Thyroid gland (tissue), 4 donors: ENCODE measurements at places on chromosomes 12 and 14. TPM values are rescaled to one million over a fixed set of nuclear protein-coding genes. Genes with fewer than 3 reads are reported as not detected.

MYF6 gene
- total RNA-seq: not detected

DNA sequence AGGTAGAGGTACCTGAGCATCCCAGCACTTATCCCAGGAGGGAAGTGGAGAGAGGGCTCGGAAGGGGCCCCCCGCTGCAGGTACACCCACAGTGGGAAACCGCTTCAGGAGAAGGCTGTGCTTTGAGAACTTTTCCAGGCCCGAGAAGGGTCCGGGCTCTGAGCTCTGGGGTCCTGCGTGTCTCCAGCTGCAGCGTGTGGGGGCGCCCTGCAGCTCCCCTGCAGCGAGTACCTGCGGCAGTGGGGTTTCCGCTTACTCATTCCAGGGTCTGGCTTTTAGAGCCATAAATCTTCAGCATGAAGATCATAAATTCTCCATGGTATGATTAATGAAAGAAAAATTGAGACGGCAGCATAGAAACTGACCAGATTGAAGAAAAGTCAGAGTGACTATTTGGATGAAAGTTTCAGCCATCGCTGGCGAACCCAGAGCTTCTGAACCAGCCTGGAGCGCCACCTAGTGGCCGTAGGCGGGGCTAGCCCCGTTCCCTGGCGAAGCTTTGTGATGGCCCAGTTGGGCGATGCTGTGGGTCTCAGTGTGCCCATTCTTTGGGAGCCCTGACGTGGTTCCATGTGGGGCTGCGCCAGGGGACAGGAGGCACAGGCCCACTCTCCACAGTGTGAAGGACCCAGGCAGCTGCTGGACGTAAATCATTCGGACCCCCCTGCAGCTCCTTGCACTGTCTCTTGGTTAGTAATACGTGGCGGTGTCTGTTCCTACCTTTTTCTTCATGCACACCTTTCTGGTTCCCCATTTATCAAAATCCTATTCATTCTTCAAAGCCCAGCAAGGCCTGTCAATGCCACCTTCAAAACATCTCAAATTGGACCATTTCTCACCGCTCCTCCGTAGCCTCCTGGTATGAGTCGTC, 198.2 kb downstream of the TSPAN9 start:
- DNase-seq: peak; percentile 75

DNA sequence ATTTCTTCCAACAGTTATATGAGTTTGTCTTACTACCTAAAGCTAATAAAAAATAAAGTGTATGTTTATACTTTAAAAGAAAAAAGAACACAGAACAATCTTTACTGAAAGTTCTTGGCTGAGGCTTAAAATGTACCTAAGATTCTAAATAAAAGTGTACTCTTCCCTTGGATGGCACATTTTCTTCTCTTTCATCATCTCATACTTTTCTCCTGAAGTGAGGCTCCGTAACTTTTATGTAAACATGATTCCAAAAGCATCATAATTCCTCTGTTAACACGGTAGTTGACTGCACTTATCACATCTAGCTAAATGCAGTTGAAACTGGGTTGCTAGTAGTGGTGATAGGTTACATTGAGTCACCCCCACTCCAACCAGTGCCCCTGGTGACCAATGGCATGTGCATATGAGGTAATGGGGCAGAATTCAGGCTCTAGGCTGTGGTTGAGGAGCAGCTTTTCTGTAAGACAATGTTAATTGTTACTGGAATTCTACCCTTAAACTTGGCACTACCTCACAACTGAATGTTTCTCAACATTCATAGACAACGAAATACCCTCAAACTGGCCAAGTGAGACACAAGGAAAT, 38.4 kb downstream of the WASHC3 start:
- DNase-seq: no peak

DNA sequence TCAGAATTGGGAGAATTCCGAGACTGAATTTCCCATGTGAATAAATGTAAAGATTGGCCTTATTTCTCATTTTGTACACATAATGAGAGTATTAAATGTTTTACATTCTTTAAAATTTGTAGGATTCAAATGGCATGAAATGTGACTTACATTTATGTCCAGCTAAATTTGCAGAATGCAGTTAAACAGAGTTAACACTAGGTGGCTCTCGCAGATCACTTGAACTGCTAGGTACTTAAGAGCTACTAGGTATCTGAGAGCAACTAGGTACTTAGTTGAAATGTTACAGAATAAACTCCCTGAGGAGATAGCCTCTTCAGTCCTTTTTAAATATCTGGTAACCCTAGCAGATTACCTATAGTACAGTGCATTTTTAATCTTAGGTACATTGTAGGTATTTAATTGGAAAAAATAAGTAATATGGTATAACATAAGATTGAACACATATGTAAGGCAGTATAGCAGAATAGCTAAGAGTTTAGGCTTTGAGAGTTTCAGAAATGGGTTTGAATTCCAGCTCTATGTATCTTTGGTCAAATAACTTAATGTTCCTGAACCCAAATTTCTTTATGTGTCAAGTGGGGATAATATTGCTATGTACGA, 73.8 kb downstream of the KIAA0586 start:
- DNase-seq: no peak

GRCh38 chr14:98280436-98280835, 991.6 kb downstream of the BCL11B start:
- DNase-seq: peak; percentile 2
